ENCODE measurements at places on chromosomes 16 and 17.
A peak's percentile ranks its signal among the peaks of the same experiment; 100 is the strongest.

- no peak for DNase-seq
Measured at GRCh38 chr16:23333034-23333579, 31.0 kb downstream of the SCNN1B start.

DNA sequence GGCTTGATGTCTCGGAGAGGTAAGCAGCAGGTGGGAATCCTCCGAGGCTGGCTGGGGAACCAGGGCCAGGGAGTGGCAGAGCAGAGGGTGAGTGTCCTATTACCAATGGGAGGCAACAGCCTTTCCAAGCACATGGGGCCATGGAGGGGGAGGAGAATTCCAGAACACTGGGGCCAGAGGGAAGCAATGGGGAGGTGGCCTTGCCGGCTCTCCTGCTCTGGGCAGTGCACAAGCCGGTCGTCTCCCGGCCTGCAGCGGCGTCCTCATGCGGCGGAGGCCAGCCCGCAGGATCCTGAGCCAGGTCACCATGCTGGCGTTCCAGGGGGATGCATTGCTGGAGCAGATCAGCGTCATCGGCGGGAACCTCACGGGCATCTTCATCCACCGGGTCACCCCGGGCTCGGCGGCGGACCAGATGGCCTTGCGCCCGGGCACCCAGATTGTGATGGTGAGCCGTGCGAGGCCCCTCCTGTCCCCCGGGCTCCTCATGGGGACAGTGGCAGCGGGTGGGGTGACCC is 21.9 kb downstream of the SGSH start:
- peak; percentile 17 for DNase-seq

DNA sequence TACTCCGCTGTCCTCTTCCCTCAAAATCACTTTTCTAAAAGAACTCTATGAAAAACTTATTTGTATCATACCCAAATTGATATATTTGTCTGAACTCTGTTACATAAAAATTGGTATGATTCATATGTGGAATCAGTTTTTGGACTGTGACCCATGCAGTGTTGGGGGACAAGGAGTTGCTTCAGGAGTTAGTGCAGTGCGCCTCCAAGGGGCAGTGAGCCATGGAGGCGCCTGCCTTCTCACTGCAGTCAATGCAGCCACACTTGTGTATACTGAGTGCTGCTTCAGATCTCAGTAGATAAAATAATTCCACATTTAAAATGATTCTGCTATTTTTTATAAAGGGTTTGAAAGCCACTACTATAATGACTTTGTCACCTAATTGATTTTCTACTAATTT is 32.5 kb downstream of the DGKE start:
- DNase-seq = no peak

DNA sequence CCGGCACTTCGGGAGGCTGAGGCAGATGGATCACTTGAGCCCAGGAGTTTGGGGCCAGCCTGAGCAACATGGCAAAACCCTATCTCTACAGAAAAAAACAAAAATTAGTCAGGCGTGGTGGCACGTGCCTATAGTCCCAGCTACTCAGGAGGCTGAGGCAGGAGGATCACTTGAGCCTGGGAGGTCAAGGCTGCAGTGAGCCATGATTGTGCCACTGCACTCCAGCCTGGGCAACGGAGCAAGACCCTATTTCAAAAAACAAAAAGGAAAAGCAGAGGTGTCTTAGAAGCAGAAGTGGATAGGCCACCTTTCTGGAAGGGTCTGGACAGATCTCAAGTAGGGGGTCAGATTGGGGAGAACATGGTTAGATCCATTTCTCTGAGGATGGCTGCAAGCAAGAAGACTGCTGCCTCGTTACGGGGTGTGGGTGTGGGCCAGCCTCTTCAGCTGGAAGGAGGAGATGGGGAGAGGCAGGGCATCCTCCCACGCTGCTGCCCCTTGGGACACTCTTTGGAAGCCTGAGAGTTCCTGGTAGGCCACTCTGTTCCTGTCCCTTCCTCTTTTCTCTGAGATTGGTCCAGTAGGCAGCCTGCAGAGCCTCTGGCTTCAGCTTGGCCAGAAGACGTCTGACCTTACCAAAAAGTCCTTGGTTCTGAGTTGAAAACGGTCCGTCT is 208.0 kb downstream of the MSI2 start:
- DNase-seq = no peak

- no peak for DNase-seq
Measured at GRCh38 chr16:6081320-6081976, 983.9 kb upstream of the EEF2KMT start.

- DNase-seq = no peak
Measured at GRCh38 chr17:55654022-55654421, 68.6 kb downstream of the TMEM100 start.

DNA sequence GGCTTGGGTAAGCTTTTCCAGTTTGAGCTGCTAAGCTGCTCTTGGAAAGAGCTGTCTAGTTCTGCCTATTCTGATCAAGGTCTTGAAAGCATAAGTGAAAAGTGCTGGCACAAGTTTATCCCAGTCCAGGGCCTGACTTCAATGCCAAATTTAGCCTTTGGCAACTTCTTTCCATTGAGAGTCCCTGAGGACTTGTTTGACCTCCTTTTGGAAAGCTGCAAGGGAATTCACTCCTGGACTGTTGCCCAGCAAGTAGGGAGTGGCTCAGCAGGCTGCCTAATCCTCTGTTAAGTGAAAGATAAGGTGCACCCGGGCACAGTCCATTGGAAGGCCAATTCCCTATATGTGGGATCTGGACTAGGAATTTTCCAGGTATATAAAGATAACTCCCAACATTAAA is 16.0 kb upstream of the TANC2 start:
- peak; percentile 92 for DNase-seq

DNA sequence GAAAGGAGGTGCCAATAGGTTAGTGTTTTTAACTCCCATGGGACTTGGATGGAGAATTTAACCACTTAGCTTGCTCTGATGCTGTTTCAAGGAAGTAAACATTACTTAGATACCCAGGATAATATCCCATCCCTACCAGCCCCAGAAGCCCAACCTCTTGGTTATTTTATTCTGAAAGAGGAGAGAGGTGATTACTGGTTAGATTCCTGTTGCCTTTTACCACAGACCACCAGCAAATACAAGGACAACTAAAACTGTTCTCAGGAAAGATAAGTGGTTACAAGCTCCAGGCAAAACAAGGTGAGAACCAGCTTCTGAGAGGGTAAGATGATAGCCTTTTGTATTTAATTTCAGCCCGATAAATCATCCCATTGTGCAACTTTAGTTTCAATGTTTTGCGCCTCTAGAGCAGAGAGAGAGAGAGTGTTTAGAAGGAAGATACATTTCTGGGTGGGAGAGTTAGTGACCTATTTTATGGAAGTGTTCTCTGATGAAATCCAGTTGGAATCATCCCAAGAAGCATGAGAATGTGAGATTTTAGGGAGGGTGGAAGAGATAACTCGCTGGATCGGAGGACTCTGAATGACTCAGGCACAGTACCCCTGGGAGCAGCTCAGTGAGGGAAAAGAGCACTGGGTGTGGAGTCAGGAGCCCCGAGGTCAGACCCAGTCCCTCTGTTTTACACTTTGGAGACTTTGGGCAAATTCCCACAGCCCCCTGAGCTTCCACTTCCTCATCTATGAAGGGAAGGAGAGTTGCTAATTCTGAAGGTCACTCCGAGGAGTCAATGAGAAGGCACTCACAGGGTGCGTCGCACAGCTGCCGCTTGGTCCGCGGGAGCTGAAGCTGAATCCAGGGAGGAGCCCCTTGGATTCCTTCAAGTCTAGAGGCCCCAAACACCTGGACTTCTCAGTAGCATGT is 12.1 kb downstream of the GLP2R start:
- peak; percentile 98 for DNase-seq

DNA sequence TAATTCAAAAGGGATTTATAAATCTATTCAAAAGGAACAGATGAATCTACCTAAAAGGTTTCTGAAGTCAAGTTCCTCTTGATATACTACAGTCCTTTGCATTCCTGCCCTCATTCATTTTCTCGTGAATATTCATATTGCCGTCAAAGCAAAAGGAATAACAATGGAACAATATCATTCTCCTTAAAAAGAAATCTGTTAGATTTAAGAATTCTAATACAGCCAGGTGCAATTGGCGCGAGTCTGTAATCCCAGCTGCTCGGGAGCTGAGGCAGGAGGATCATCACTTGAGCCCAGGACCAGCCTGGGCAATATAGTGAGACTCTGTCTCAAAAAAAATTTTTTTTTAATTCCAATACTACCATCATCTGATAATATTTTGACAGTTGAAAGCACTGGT is 130.3 kb downstream of the BRIP1 start:
- no peak for DNase-seq

- DNase-seq = no peak
Measured at GRCh38 chr16:80972611-80973010, 34.1 kb downstream of the CMC2 start.

DNA sequence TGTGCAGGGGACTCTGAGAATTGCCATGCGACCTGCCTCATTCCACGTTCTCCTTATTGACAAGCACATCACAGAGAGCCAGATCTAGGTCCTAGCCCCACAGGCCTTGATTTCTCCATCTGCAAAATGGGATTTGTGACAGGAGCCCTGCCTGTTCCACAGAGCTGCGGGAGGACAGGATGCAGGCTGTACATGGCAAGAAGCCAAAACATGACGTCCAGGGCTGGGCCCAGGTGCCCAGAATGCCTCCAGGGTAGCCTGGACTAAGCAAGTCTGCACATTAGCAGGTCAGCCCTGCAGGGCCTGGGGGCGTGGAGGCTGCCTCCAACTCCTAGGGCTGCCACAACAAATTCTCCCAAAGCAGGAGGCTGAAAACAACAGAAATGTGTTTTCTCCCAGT is 235.7 kb upstream of the SDK2 start:
- DNase-seq = no peak

GRCh38 chr17:3727041-3727440 is 3.3 kb downstream of the HASPIN start:
- DNase-seq = no peak

- DNase-seq = peak; percentile 34
Measured at GRCh38 chr17:56319531-56319930, 166.3 kb downstream of the ANKFN1 start.

DNA sequence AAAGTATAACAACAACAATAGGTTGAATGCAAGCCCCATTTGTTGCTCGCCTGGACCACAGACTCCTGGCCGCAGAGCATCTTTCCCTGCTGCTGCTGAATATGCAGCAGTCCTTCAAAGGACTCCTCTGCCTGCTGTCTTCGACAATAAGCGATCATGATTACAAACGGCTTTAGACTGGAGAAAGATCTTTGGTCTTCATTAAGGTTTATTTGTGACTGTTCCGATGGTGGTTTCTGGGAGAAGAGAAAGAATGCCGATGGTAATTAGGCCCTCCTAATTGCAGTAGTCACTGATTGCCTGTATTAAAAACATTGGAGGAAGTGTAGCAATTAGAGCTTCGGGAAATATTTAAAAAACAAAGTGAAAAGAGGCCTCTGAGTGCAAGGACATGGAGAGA is 138.2 kb downstream of the CACNG3 start:
- DNase-seq = no peak

DNA sequence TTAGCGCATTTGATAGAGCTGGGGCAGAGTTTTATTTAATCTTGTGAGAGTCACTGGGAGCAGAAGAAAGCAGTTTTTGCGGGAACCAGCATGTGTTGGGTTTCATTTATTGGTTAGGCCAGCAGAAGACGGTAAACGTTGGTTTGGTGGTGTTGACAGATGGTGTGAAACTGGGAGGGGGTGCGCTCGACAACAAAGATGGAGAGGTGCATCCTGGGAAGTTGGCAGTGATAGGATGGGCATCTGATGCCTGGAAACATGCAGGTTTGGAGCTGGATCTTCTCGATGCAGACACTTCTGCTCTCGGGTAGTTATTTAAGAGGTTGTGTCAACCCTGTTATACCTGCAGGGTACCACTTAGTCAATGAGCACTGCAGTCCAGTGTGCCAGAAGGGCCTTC is 24.9 kb upstream of the CLEC18A start:
- no peak for DNase-seq

- no peak for DNase-seq
Measured at GRCh38 chr16:8946544-8946943, 17.2 kb downstream of the USP7 start.

DNA sequence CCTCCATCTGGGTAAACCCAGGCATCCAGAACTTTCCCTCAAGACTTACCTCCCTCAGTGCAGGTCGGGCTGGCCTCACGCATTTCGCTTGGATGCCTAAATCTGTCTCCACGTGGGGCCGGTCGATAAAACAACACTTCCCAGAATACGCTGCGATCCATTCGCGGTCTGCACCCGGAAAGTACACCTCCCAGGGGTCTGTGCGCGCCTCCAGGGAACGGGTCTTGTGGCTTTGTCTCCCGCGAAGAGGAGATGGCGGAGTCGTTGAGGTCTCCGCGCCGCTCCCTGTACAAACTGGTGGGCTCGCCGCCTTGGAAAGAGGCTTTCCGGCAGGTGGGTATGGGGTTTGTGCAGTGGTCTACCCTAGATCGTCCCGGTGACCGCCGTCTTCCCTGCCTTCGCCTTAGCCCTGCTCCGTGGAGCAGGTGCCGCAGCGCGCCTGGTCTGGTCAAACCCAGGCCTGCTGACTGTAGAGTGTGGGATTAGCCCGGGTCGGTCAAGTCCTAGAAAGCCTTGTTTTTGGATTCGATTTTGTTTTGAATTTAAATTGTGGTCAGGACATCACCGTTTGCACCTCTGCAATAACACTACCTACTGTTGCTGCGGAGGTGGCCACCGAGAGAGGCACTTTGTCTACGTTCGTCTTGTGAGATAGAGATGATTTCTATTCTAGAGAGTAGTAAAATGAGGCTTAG is at the start of gene RPAIN:
Gene RPAIN, plus strand, starts transcription at position 224 of the 695 bp plus-strand sequence. Its CDS starts 29 bp downstream, at position 253.
- no peak for DNase-seq

GRCh38 chr17:49362723-49363117 is 670 bp upstream of the ZNF652 start:
- no peak for DNase-seq

Data from fibroblast of villous mesenchyme (primary cell).